ENCODE measurements at places on chromosomes 11 and 22.

DNA sequence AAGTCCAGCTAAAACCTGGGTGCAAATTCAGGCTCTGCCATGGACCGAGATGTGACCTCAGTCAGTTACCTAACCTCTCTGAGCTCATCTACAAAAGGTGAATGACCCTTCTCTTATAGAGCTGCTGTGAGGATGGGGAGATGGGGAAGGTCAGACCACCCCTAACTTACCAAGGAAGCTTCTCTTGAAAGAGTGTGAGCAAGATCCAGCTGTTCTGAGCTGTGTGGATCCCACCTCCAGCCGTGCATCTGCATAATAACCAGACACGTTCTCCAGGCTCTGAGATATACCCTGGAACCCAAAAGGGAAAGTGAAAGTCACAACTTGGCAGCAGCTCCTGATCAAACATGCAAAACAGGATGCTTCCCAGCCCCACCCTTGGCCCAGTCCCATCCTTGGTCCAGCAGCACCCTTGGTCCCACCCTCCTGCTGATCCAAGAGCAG is at the start of gene APOL3:
Gene APOL3 (minus strand): TSS at position 257 of the 444 bp plus-strand sequence. CDS start 11,700 bp downstream, outside the sequence.
- peak; percentile 84 for DNase-seq

- no peak for DNase-seq
Measured at GRCh38 chr11:113693030-113693429, 13.1 kb downstream of the TMPRSS5 start.

GRCh38 chr11:76724171-76724768 is 53.7 kb upstream of the LRRC32 start:
- DNase-seq: no peak

- no peak for DNase-seq
Measured at GRCh38 chr11:73141031-73141308, 1.1 kb downstream of the FCHSD2 start.

DNA sequence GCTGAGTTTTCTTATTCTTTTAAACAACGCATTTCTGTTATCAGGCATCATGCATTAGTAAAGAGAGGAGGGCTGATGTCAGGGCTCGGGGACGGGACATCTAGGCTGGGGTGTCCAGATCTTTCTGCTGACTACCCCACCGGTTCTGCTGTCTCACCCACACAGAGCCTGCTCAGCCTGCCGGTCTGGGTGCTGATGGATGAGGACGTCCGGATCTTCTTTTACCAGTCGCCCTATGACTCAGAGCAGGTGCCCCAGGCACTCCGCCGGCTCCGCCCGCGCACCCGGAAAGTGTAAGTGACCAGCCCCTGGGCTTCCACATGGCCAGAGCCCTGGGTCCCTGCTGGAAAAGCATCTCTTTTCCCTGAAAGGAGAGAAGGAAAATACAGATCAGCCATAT is 9.4 kb downstream of the NCF4 start:
- no peak for DNase-seq

GRCh38 chr11:41660585-41660984 is 201.1 kb upstream of the LRRC4C start:
- no peak for DNase-seq

DNA sequence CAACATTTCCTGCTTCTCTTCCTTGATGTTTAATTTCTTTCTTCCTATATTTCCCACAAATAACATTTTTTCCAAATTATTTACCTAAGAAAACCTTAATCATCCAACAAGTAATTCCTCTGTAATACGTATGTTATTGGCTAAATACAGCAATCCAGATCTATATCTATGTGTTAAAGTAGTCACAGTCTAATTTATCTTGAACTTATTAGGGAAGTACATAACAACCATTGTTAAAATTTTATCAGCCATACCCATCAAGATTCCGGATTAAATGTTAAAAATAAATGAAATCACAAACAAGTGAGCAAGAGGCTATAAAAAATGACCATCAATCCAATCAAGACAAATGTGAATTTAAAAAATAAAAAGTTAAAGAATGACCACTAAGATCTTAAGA is 36.5 kb downstream of the RRAS2 start:
- no peak for DNase-seq

DNA sequence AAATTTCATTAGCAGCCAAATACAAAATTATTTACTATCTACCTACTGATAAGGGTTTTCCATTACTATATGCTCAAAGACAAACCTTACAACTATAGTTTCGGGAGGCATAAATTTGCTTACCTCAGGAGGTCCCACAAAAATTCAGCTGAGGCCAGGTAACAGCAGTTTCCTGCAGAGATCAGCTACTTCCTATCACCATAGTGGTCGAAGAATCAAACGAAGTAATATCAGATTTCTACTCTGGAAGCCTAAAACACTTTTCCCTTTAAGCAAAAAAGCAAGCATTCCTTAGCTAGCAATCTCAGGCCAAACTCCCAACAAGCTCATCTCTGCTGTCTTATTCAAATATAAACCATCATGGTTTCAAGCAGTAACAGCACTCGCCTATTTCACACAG is 3.1 kb downstream of the NAP1L4 start:
- DNase-seq: no peak

GRCh38 chr22:22591348-22592299 is 32.6 kb upstream of the PRAME start:
- DNase-seq: no peak

GRCh38 chr11:68362801-68363379 is 50.5 kb downstream of the LRP5 start:
- no peak for DNase-seq

- DNase-seq: no peak
Measured at GRCh38 chr11:122832721-122833470, 5.4 kb upstream of the CRTAM start.

GRCh38 chr11:85831050-85831449 is 20.1 kb upstream of the SYTL2 start:
- DNase-seq: no peak
